ENCODE measurements at places on chromosomes 6 and 20.

- DNase-seq, result no peak
Measured at GRCh38 chr20:13220194-13220903, 725 bp upstream of the ISM1 start.

DNA sequence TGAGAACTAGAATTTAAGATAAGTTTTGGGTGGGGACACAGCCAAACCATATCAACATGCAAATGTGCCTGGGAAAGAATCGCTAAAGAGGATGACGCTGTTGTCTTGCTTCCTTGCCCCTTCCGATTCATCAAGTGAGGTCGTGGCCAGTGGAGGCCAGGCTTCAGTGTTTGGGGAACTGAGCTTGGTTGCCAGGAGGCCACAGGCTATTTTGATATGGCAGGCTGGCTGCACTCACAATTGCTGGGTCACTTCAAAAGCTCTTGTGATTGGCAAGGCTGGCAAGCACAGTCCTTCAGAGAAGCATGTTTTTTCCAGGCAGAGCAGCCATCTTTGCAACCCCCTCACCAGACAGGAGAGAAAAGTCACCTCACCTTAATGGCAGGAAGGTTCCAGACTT, 45.8 kb downstream of the SAMD5 start:
- DNase-seq, result no peak

DNA sequence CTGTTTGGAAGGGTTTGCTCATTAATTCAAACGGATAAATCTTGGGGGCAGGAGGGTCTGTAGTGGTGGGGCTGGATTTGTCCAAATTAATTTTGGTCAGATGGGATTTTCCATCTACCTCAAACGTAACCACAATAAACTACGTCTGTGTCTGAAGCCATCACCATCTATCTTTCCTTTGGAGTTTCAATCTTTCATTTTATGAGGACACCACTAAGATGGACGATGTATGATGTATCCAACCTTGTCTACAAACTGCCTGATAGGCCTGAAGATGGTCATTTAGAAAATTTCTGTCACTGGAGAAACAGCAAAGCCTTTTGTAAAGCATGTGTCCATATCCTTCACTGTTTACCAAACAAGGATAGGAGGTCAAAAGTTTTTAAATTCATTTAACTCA, 138.6 kb upstream of the MARCKS start:
- DNase-seq, result no peak

GRCh38 chr20:51413857-51414256, 128.7 kb downstream of the NFATC2 start:
- no peak for DNase-seq

DNA sequence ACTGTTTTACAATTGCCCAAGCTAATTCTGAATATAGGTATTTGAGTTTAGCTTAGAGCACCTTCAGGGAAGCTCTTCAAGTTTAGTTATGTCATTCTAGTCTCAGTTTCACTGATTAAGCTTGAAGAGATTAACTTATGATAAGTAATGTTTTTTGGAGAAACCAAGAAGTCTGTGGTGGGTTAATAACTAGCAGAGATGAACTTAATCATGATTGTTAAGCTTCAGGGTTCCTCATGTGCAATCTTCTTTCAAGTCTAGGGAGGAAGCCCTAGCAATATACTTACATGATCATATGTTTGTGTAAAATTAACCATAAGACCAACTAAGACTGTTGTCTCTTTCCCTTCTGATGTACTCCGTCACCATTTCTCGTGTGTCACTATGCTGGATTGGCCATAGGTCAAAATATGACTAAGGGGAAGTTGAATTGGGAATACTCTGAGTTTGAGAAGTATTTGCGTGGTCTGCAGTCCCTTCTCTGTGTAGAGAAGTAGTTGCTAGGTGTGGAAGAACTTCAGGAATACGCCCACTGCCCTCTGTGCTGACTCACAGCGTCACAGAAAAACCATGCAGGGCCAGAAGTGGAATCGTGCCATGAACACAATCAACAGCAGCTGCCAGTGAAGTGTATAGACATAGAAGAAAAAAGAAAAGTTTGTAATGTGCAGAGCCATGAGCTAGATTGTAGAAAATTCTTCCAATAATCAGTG, 88.3 kb downstream of the SH3BGRL2 start:
- DNase-seq, result no peak

DNA sequence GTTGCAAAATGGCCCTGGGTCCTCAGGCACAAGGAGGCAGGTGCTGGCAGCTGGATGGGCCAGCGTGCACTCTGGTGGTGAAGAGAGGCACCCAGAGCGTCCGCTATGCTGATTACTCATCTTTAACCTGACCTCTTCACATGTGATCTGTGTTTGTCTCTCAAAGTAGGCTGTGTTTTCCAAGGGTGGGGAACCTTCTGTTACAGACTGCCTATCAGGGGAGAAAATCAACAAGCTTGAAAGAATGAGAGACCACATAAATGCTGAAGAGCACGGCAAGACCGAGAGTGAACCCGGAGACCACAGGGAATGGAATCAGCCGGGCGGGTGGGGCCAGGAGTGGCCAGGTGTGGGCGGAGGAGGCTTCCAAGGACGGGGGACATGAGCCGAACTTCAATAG, 16.2 kb downstream of the BNIP5 start:
- DNase-seq, result no peak
